ENCODE measurements at places on chromosomes 4 and X.

DNA sequence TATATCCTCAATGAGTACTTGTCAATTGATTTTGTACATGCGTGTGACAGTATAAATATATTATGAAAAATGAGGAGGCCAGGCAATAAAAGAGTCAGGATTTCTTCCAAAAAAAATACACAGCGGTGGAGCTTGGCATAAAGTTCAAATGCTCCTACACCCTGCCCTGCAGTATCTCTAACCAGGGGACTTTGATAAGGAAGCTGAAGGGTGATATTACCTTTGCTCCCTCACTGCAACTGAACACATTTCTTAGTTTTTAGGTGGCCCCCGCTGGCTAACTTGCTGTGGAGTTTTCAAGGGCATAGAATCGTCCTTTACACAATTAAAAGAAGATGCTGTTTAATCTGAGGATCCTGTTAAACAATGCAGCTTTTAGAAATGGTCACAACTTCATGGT, at the start of gene OTC:
TSS of gene OTC (plus strand) at position 243 of the 400 bp plus-strand sequence. CDS start at position 336, 93 bp downstream.
- DNase-seq: no peak

DNA sequence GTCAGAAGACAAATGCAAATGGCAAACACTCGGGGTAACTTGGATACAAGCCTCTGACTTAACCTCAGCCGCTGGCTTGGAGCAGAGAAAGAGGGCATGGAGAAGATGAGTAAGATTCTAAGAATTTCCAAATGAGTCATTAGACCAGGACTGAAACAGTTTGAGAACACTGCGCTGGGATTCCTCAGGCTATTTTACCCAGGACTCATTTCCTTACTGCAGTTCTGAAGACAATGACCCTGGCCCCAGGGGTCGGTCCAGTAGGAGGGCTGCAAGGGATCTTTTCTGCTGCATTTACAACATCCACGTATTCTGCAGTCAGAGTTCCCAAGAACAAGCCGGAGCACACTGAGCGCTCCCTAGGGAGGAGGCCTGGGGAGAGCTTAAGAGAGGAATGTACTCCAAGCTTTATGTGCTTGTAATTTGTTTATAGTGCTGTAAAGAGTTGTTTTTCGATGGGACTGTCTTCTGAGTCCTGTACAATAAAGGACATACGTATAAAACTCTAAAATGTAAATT, 27.3 kb upstream of the SORBS2 start:
- no peak for DNase-seq

- DNase-seq: no peak
These were observed 41.4 kb downstream of the PABPC4L start for GRCh38 chr4:134160211-134160610.

DNA sequence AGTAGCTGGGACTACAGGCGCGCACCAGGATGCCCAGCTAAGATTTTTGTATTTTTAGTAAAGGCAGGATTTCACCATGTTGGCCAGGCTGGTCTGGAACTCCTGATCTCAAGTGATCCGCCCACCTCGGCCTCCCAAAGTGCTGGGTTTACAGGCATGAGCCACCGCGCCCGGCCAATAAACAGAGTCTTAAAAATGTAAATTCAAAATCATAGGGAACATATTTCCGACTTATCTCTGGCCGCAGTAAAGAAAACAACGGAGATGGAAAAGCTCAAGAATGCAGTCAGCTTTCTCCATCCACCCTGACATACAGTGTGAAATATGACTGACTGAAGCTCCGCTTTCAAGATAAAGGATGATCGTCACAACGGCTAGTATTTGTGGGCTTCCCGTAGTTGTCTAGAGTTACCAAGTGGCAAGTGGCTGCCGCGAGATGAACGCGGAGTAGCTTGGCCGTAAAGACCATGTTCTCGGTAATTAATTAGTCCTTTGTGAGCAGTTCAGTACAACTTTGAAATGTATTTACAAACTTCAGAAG, 495.1 kb upstream of the FAT1 start:
- DNase-seq: no peak

- DNase-seq: no peak
These were observed 53.5 kb upstream of the SPANXN3 start for GRCh38 chrX:143570782-143571181.

- no peak for DNase-seq
These were observed 1104.5 kb downstream of the FAT4 start for GRCh38 chr4:126419266-126419665.

DNA sequence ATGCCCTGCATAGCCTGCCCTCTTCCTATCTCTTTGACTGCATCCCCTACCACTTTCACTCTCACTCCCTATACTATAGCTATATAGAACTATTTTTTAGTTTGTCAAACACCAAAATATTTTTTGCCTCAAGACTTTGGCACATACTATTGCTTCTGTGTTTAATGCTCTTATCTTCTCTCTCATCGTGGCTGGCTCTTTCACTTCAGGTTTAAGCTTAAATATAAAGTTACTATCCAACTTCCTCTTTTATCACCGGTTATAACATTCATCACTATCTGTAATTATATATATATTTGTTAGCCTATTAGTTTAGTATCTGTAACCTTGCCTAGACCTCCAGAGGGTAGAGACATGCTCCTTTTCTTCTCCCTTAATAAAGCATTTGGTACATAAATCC, 11.5 kb upstream of the HMGB2 start:
- DNase-seq: no peak

DNA sequence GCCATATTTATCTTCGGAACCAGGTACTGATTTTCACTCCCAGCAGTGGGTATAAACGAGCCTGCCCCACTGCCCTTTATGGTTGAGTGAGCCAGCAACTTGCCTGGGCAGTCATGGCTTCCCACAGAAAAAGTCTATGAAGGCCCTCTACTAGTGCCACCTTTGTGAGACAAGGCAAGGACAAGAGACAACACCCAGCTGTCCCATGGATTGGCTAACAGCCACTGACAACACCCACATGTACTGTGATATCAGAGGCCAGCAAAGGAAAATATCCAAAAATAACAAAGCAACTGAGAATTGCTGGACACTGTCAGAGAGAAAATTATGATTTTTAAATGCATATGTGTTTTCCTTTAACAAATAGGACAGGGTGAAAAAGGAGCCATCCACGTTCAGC, 248.4 kb upstream of the TTC29 start:
- DNase-seq: no peak

DNA sequence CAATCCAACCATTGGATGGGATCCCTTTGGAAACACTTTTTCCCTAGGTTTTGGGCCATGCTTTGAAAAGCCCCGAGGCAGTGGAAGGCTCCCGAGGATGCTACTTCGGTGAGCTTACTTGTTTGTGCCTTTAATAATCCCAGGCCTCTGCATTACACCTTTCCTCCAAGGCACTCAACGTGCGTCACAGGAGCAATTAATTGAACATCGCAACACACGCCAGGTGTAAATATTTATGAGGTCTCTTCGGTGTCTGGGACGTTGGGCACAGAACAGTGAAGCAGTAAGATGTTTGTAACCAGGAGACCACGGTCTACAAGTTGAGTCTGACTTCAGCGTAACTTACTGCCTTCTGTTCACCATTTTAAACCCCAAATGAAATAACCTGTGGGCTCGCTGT, 97.3 kb downstream of the CLNK start:
- DNase-seq: no peak

DNA sequence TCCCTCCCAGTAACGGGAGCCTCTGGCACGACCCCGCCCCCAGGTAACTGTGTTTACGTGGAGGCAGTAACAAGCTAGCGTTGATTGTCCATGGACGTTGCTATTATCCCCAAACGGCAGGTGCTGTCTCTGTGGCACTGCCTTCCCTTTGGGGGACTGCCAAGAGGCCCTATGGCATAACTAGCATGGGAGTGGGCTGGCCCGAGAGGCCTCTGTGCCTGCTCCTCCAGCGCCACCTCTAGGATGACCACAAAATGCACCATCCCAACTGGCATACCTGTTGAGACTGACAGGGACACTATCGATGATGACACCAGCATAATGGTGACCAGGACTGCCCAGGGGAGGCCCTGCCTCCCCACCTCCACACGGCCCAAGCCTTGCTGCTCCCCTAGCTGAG, 1.5 kb downstream of the SRPK3 start:
- DNase-seq: no peak

DNA sequence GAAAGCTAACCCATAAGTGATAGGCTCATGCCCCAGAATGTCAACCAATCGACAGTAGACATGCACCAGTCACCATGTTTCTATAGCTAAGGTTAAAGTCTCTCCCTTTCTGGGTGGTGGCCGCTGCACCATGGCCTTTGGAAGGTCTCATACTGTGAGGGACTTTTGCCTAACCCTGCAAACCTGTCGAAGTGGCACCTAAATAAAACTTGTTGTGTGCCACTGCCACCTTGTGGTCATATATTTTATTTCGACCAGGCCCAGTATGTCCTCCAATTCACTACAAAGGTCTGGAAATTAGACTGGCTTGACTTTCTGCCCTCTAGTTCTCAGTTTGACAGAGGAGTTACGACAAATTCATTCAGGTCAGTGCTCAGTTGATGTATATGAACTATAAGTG, 163.1 kb downstream of the SMARCA1 start:
- DNase-seq: no peak

DNA sequence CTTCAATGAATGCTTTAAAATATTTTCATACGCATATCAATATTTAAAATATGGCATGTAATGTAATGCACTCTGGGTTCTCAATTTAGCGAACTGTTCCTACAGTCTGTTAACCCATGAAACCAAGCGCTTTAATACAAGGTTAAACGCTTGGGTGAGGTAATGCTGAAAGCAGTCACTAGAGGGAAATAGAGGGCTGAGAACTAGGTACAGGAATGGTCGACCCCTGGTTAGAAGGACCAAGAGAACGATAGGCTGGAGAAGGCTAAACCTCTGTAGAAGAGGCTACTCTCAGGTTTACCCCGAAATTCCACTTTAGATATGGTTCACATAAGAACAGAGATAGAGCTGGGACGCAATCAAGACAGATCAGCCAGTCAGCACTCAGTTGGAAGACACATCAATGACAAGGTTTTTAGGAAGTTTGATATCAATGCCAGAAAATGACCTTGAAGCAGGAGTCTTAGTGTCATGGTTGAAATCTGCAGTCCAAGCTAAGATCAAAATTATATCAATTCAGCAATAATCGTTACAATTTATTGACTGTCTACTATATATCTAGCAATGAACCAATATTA, 26.9 kb downstream of the ARSJ start:
- no peak for DNase-seq

DNA sequence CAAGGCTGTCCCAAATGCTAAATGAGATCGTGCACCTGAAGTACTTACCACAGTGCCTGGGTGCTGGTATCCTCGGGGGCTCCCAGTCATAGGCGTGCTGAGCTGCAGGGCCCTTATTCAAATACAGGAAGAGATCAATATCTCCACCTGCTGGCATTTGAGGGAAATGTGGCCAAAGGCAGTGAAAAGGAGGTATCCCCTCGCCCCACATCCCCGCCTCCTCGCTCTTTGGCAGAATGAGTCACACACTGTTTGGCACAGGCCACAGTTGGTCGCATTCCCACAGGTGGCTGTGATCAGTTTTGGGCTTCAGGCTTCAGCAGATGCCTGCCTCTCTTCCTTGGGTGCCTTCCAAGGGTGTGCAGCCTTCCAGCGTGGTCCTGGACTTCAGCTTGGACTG, 28.4 kb downstream of the ZNF185 start:
- peak; percentile 3 for DNase-seq

DNA sequence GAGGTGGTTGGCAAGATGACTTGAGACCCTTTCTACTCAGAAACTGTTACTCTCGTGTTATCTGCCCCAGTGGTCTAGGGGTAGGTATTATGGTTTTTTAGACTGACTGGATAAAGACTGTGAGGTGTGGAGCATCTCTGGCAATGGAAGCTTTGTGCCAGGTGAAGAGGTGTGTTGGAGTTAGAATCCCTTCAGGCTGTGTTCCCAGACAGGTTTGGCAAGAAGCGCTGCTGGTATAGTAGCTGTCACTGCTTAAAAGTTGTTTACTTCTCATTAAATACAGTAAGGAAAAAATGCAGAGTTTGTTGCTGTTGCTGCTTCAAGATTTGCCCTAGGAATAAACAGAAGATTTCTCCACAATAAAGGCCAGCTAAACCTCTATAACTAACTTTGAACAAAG, 35.3 kb downstream of the AREG start:
- DNase-seq: no peak

GRCh38 chr4:112348488-112349158, 51.5 kb downstream of the ALPK1 start:
- no peak for DNase-seq

DNA sequence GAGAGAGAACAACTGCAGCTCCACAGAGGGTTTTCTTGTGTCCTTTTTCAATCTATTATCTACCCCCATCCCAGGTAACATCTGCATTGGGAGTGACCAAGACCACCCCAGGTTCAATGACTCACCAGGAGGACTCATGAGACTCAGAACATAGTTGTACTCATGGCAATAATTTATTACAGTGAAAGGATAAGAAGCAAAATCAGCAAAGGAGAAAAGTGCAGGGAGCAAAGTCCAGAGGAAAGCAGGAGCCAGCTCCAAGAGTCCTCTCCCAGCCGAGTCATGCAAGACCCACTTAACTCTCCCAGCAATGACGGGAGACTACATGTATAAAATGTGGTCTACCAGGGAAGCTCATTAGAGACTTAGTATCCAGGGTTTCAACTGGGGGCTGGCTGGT, 129.5 kb upstream of the RBPJ start:
- no peak for DNase-seq

DNA sequence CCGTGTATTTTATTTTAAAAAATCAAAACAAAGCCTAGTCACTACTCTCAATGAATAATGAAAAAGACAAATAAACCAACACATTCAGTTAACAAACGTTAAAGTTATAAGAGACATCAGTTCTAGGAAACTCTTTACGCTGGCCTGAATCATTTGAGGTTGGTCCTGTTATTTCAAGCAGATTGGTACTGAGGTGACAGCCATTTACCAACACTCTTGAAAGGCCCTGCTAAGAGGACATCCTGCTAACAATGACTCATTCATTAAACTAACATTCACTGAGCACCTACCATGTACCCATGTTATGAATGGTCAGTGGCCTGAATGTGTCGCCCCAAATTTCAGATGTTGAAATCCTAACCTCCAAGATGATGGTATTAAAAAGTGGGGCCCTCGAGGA, 57.1 kb upstream of the ADGRG2 start:
- no peak for DNase-seq

DNA sequence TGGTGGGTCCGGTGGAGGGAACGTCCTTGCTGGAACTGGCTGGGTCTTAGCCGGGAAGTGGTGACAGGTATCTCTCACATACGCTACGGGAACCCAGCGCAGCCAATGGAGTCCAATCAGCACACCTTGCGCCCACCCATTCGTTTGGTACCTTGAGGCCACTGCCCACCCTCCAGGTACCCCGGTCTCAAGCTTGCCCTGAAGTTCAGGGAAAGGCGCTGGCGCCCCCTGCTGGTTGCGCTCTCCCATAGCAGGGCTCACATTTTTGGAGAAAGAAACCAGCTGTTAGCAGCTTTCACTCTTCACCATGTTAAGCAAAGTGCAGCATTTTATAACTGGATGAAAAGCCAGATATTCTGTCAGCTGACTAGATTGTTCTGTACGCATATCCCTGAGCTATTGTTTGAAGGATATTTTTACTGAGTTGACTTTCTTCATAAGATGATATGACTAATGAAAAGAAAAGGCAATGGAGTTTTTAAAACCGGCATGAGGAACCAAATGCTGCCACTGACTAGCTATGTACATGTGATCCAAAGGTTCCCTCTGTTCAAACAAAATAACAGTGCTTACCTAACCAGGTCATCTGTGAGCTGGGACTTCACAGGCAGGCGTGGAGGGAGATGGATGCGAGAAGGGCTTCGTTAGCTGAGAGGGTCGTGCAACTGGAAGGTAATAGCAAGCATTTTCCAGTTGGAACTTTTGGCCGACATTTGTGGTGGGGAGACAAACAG, 43.7 kb downstream of the OTOP1 start:
- no peak for DNase-seq

GRCh38 chr4:48962636-48963035, 23.4 kb upstream of the CWH43 start:
- DNase-seq: no peak

GRCh38 chrX:39829965-39830364, 267.8 kb downstream of the BCOR start:
- no peak for DNase-seq
